H1 (cell line): ENCODE measurements at places on chromosomes 4 and X. TPM values are rescaled to one million over a fixed set of nuclear protein-coding genes. Genes with fewer than 3 reads are reported as not detected.
A peak's percentile ranks its signal among the peaks of the same experiment; 100 is the strongest.

The FGF5 gene
- total RNA-seq: not detected in 2 replicates

- no peaks in the 10 kb centered on the region for H3K27me3 ChIP-seq
- no peak overlapping the region for H3K4me3 ChIP-seq
- H3K27ac ChIP-seq: no peak overlapping the region
- H3K36me3 ChIP-seq: no peaks in the 10 kb centered on the region
Measured at GRCh38 chr4:105588252-105588651, 35.8 kb downstream of the ARHGEF38 start.

GRCh38 chr4:2363951-2364653 is 54.3 kb downstream of the ZFYVE28 start:
- H3K4me3 ChIP-seq: no peak overlapping the region
- H3K27me3 ChIP-seq: no peaks in the 10 kb centered on the region
- DNase-seq: no peak

GRCh38 chr4:69816236-69816635 is 43.7 kb downstream of the SULT1E1 start:
- no peaks in the 10 kb centered on the region for H3K4me1 ChIP-seq
- no peaks in the 10 kb centered on the region for H3K36me3 ChIP-seq
- no peak overlapping the region for H3K27ac ChIP-seq
- no peak for DNase-seq
- no peak overlapping the region for H3K4me3 ChIP-seq
- H3K27me3 ChIP-seq: no peaks in the 10 kb centered on the region

DNA sequence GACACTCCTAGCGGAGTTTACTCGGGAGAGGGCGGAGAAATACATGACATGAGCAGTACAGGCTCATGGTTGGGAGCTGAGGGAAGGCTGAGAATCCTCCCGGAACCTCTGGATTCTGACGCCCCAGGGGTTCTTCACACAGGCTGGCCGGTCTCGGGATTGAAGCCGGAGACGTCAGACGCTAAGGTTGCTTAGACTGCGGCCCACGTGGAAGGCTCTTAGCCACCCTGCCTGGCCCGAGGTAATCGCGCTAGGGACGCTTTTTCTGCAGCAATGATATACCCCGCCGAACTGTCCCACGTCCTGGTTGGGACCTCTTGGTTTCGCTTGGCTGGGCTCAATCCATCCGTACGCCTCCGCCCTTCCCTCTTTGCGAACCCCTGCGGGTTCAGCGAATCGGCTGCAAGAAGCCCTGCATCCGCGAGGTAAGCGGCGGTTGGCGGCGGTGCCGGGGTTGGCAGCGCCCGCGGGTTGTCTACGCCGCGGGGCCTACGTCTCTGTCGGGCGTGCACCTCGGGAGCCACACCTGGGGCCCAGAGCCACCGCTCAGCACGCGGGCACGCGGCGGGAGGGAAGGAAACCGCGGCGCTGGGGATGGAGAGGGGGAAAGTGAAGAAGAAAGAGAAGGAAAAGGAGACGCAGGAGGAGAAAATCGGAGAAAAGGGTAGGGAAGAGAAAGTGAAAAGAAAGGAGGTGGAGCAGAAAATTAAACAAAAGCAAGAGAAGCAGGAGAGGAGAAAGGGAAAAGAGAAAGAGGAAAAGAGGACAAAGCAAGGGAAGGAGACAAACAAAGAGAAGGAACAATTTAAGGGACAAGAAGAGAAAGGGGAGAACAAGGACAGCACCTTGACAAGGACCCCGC is at the start of gene ARL9:
TSS of gene ARL9 (plus strand) at position 523 of the 862 bp plus-strand sequence. CDS start at position 595, 72 bp downstream.
- DNase-seq: peak; percentile 49
- H3K27me3 ChIP-seq: peaks cover 5% of the 10 kb centered on the region
- H3K4me1 ChIP-seq: peaks cover 2% of the 10 kb centered on the region; the same call in 1 of the 2 replicates
- H3K36me3 ChIP-seq: peaks cover 12% of the 10 kb centered on the region
- no peak within 1 kb of the TSS for H3K27ac ChIP-seq
- H3K4me3 ChIP-seq: peak within 1 kb of the TSS; percentile 43

- no peak overlapping the region for H3K27ac ChIP-seq
- DNase-seq: no peak
- H3K27me3 ChIP-seq: no peaks in the 10 kb centered on the region
- no peaks in the 10 kb centered on the region for H3K36me3 ChIP-seq
Measured at GRCh38 chr4:147785129-147785528, 53.2 kb downstream of the ARHGAP10 start.

DNA sequence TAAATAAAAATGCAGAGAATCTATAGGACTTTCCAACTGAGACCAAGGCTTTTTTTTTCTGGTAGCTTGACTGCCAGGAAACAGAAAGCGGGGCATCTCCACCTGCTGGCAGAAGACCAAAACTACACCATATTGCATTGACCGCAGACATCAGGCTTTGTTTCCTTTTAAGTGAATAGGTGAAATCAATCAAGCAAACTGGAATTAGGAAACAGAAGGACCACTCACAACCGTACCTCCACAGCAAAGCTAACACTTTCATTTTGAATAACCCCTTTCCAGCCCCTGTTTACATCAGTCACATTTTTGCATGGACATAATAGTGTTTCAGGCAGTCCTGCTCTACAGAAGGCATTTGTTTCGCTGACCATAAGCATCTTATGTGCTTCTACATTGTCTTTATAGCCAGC is 218.2 kb downstream of the IDS start:
- H3K36me3 ChIP-seq: no peaks in the 10 kb centered on the region
- H3K4me1 ChIP-seq: no peaks in the 10 kb centered on the region
- H3K27me3 ChIP-seq: no peaks in the 10 kb centered on the region
- no peak overlapping the region for H3K27ac ChIP-seq
- H3K4me3 ChIP-seq: no peak overlapping the region

DNA sequence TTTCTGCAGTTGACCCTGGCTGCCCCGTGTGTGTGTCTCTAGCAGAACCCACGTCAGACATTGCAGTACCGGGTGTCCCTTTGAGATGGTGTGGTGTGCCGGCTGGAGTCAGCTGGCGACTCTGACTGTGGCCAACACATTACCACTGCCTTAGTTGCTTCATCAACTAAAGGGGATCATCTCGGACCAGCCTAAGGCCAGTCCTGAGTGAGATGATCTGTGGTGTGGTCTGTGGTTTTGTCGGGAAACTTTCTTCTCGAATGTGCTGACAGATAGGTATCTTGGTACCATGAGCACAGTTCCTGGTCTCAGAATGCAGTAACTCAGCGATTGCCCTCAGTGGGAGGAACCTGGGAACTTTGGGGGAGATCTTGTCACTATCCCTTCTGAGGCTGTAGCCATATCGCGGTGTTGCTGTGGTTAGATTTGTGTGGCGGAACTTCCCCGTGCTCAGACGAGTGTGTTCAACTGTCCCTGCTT is 15.8 kb downstream of the TBC1D14 start:
- no peak for DNase-seq
- H3K4me3 ChIP-seq: no peak overlapping the region

- no peak for DNase-seq
- H3K27me3 ChIP-seq: no peaks in the 10 kb centered on the region
- no peaks in the 10 kb centered on the region for H3K4me1 ChIP-seq
- H3K27ac ChIP-seq: no peak overlapping the region
- H3K36me3 ChIP-seq: no peaks in the 10 kb centered on the region
Measured at GRCh38 chr4:79357365-79357764, 31.5 kb upstream of the NAA11 start.

- H3K36me3 ChIP-seq: peaks cover 3% of the 10 kb centered on the region; the same call in 1 of the 2 replicates
- H3K27ac ChIP-seq: no peak overlapping the region
- H3K27me3 ChIP-seq: no peaks in the 10 kb centered on the region
- no peaks in the 10 kb centered on the region for H3K4me1 ChIP-seq
- no peak for DNase-seq
- H3K4me3 ChIP-seq: no peak overlapping the region
Measured at GRCh38 chrX:56574861-56575260, 11.4 kb downstream of the UBQLN2 start.

DNA sequence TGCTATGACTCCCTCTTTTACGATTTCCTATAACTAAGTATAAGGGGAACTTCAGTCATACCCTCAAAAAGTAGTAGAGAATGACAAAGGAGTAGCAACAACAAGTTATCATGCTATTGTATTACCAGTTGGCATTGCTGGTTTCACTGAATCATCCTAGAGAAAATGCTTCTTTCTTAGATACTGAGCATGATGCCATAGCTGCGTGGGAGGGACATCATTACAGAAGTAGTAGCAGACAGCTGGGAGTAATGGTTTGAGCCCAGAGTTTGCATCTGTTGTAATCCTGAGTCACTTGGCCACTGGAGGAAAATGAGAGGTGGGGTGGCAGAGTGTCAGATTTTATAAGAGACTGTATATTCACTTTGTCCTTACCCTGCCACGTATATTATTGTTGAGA is 38.6 kb downstream of the MTMR1 start:
- H3K27me3 ChIP-seq: no peaks in the 10 kb centered on the region
- H3K36me3 ChIP-seq: no peaks in the 10 kb centered on the region
- H3K4me3 ChIP-seq: no peak overlapping the region
- no peak overlapping the region for H3K27ac ChIP-seq
- no peak for DNase-seq
- no peaks in the 10 kb centered on the region for H3K4me1 ChIP-seq
